ENCODE measurements at places on chromosomes 1 and 21.

- DNase-seq = no peak
These were observed 631.1 kb upstream of the NR5A2 start for GRCh38 chr1:199396456-199396855.

GRCh38 chr21:44954281-44954771 is 14.5 kb downstream of the SLX9 start:
- no peak for DNase-seq

- no peak for DNase-seq
These were observed 87.9 kb upstream of the LYST start for GRCh38 chr1:235954306-235955283.

DNA sequence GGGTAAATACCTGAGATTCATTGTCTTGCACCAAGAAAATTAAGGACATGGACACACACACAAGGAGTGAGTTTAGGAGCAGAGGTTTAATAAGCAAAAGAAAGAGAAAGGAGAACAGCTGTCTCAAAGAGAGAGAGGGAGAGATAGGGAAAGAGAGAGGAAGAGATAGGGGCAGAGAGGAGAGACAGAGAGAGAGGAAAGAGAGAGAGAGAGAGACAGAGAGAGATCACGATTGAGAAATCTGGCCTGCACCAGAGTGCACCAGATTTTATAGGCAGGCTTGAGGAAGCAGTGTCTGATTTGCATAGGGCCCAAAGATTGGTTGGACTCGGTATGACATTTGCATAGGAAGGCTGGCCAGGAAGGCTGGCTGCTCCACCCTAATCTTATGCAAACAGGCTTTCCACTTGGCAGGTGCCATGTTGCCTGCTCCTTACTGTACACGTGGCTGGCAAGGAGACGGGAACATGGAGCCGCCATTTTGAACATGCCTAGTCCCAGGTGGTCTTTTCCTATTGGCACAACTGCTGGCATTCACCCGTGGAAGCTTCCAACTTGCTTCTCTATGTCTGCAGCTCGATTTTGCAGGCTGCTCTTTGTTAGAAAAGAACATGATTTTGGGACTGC is 419.9 kb downstream of the ZP4 start:
- peak; percentile 24 for DNase-seq

DNA sequence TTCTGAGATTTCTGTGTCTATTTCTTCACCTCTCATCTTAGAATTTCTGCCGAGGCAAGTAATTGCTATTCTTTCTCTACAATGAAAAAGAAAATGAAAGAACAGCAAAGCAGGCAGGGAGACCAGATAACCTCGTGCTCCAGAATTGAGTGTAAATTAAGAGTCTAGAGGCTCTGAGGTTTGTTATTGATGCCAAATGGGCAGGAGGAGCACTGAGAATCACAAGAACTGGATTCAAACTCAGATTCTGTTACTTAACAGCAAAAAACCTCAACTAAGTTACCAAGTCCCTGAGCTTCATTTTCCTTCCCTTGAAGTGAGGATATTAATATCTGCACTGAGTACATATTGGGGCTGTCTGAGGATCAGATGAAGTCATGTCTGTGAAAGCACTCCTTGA is 5.5 kb upstream of the DDR2 start:
- DNase-seq = no peak

DNA sequence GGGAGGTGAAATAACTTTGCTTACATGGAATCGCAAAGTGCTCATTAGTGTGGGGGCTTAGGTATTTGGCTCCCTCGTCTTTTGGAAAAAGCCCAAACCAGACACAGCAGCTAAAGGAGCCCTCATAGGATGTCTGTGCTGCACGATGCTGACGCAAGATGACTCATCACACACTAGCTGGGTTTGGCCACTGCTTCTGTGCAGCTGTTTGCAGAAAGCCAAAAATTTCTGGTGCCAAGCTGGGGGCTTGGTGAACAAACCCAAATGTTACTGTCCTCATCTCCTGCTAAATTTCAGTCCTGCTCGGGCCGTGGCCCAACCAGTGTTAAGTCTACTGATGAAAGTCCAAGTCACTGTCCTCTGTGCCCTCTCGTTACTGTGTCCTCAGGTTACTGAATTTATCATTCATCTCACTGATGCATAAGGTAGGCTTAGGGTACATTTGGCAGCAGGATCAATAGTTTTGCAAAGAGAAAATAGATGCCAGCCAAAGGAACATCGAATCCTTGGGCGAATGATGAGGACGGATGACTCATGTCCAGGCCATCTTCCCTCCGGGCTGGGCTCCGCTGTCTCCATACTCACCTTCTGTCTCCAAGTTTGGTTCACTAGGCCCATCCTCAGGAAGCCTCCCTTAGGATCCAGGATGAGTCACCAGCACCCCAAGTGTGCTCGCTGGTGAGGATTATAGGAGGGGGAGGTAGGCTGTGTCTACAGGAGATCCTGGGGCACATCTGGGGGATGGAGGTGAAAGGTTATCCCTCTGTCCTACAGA is 177.7 kb downstream of the ADSS2 start:
- DNase-seq = peak; percentile 2

DNA sequence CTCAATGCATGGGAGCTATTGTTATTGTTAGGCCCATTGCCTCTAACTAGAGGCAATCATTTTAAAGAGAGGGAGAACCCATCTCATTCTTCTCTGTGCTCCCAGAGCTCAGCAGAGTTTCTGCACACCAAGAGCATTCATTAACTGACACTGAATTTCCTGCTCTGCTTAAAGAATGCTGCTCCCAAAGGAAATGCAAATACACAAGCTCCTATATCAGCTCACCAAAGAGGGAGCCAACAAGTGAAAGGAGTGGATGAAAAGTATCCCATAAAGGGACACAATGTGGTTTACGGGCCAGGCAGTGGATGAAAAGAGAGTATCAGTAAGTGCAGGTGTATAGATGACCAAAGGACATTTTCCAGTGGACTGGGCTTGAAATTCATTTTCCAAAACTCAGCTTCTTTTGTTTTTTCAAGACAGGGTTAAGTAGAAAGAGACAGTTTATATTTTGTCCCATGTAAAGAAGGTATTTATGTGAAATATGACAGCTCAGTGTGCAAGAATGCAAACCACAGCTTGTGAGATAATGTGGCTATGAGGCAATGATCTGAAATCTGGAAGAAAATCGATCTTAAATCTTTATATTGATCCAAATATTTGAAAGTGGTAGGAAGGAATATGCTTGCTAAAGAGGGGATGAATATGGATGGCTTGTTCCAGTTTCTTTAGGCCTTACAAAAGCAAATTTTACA is 207.7 kb upstream of the CAMK1G start:
- DNase-seq = no peak

GRCh38 chr1:87273291-87273690 is 55.4 kb upstream of the LMO4 start:
- DNase-seq = no peak

- no peak for DNase-seq
These were observed 15.8 kb downstream of the TP73 start for GRCh38 chr1:3668148-3668547.

- no peak for DNase-seq
These were observed 14.0 kb downstream of the OVAAL start for GRCh38 chr1:180572760-180573159.

- peak; percentile 71 for DNase-seq
These were observed 173.6 kb downstream of the RERE start for GRCh38 chr1:8643542-8644536.

- no peak for DNase-seq
These were observed 95.8 kb downstream of the CDC7 start for GRCh38 chr1:91596474-91596873.

GRCh38 chr1:207856276-207857023 is 54.5 kb downstream of the CD34 start:
- DNase-seq = no peak

- no peak for DNase-seq
These were observed 98.4 kb downstream of the DIRAS3 start for GRCh38 chr1:67952071-67952470.

GRCh38 chr1:205913451-205914154 is 29.7 kb downstream of the SLC26A9 start:
- DNase-seq = no peak

- DNase-seq = no peak
These were observed 25.6 kb downstream of the ZBTB17 start for GRCh38 chr1:15950302-15950701.

DNA sequence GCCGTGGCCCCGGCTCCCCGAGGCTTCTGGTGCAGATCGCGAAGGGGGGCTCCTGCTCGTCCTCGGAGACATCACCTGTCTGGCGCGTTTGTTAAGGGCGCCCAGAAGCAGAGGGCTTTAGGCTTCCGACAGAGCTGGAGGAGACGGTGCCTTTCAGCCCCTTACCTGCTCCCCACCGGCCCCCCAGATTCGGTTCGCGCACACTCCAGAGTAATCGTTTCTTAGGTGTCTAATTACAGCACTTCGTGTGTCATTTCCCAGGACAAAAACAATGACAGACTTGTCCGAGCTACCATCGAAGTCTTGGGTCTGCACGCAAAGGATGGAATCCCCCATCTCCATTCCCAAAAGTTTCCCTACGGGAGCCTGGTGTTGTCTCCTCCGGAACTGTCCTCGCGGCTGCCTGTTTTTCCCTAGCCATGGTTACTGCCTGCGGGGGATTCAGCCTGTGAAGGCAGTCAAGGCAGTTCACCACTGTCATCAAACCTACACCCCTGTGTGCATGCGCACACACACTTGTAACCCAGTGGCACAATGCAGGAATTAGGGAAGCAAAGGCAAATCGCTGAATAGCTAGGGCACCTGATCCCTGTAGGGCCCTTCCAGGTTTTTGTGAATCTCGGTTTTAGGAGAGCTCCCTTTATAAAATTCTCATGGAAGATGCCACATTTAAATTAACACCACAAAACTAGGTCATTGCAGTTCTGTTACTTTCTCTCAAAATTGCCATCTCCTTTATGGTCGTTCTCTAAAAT is 738 bp upstream of the CDC42BPA start:
- DNase-seq = peak; percentile 50

DNA sequence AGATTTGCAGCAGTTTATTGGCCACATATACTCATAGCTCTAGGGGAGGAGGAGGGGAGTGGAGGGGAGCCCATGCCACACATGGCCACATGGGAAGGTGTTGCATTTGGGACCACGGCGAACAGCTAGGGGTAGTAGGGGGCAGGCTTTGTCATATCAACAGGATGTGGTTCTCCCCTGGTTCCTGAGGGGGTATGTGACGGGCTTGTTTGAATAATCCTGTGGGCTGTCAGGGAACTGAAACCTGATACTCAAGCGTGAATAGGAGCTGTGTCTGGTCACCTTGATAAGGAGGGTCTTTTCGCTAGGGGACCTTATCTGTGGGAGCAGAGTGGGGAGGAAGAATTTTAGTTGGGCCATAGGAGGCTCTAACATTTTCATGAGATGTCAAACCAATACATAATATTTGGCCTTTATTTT is 264.7 kb downstream of the CTH start:
- no peak for DNase-seq

Data from NCI-H1105 treated with DMSO at 0.1 percent for 48 hours (cell line).